ENCODE measurements at places on chromosomes 1 and 21.

- no peak for DNase-seq
Observed at GRCh38 chr1:210557426-210558077, 228.8 kb downstream of the HHAT start.

DNA sequence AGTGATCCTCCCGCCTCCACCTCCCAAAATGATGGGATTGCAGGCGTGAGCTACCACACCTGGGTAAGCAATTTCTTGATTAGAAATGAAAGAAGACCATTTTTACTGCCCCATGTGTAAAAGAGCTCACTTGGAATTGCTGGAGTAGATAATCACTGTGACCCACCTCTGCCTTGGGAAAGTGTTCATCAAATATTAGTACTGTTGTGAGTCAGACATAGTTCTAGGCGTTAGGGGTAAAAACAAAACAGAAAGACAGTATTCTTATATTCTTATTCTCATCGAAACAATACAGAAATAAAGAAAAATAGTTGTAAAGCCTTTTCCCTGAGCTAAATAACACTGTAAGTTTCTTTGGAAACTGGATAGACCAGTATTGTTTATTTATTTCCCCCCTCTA lies 36.2 kb downstream of the CELF3 start:
- DNase-seq = no peak

DNA sequence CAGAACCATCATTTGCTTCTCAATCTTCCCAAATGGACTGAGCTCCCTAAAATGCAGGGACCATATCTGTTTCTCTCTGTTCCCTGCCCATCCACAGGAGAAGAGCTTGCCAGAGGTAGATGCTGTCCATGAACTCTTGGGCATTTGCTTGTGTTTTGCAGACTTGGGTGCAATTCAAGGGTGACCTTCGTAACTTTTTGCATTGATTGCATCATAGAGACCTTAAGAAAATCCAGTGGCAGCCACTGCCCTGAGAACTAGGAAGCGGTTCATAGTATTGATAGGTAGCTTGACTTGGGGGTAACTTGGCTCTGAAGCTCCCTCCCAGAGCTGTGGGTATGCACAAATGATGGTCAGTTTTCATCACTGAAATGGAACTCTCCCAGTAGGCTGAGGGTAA lies 34.3 kb upstream of the EDEM3 start:
- no peak for DNase-seq

DNA sequence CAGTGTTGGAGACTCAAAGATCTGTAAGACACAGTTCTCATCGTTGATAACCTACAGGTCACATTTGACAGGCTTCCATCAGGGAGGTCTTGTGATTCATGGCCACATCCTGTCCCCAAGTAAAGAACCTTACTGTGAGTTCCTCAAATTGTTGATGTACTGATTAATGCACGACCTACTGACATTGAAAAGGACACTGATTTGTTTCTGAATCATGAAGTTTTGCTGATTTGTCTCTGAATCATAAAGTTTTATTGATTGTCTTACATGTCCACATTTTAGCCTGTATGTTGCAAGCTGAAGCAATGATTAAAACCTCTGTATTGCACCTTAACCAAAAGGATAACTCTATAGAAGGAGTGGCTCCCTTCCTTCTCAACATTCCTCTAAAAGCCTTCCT lies 476.3 kb upstream of the RUNX1 start:
- peak; percentile 9 for DNase-seq

DNA sequence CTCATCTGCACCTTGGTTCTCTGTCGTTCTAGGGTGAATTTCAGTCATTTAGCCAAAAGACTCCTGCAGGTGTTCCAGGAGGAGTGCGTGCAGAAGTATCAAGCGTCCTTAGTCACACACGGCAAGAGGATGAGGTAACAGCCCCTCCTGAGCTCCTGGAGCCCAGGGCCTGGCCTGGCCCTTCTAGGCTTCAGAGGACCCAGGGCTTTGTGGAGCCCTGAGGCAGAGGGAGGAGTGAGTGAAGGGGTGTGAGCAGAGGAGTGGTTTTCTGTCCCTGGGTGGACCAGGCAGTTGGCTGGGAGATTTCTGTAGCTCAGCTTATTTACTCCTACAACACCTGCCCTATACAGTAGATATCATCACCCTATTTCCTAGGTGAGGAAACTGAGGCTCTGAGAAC lies 15.7 kb upstream of the RASSF5 start:
- no peak for DNase-seq

DNA sequence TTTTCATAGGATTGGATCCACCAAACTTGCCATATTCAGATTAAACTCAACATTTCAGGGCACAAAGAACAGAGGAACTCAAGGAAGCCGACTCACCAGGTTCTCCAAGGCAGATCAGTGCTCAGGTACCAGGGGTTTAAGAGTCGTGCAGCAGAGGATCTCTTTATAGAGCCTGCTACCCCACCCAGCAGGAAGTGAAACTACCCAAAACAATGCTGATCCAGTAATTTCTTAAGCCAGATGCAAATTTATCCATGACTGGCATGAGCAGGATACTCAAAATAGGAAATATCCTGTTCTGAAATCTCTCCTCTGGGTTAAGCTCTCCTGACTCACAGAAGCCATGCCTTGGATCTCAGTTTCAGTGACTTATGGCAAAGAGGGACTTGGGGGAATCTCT lies at the start of gene SPRR2A:
TSS of gene SPRR2A (minus strand) at position 138 of the 400 bp plus-strand sequence. CDS start 777 bp downstream, outside the sequence.
- DNase-seq = no peak

DNA sequence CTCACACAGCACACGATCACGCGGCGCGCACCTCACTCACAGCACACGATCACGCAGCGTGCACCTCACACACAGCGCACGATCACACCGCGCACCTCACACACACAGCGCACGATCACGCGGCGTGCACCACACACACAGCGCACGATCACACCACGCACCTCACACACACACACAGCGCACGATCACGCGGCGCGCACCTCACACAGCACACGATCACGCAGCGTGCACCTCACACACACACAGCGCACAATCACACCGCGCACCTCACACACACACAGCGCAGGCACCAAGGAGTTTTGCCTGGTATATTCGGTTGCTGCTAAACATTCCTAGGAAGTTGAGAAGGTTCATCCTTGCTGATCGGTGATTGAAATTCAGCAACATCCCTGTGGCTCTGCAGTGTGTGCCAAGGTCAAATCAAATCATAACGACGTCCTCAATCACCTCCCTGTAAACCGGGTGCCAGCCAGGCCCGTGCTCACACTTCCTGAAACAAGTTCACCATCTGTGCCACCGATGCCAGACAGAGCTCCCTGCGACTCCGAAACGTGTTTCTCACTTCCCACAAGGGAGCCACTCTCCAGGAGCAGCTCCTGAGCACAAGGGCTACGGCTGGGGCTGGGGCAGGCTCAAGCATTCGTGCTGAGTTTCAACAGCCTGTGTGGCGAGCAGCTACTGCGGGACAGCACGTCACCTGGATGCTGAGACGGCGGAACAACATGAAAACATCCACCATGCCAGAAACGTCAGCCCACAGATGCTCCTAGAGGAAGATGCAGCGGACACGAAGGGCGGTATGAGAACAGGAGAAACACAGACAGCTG lies 30.2 kb downstream of the WDR4 start:
- no peak for DNase-seq

GRCh38 chr1:156601892-156602291 lies 613 bp upstream of the GPATCH4 start:
- no peak for DNase-seq

- DNase-seq = peak; percentile 41
Observed at GRCh38 chr1:85200463-85201339, at the start of gene SYDE2. TSS of gene SYDE2 (minus strand) at chr1:85201016. CDS start at chr1:85200996, 20 bp downstream.

GRCh38 chr1:235206533-235207208 lies 45.6 kb upstream of the RBM34 start:
- no peak for DNase-seq

DNA sequence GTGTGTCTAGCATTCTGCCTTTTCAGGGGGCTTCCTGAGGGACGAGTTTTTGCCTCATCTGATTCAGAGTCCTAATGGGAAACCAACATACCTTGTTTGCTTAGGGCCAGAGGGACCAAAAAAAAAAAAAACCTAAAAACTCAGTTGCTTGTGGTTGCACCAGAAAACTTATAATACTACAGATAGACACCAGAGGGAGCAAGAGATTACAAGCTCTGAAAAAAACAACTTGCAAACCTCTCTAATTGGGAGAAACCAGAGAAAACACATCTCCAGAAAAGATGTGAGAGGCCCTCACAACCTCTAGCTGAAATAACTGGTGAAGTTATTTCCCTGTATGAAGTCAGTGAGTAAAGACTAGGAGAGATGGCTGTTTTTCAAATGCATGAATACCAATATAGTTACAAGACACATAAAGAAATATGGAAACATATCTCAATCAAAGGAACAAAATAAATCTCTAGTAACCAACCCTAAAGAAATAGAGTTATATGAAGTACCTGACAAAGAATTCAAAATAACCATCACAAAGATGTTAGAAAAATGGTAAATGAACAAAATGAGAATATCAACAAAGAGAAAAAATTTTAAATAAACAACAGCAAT lies 233.7 kb upstream of the NFIA start:
- DNase-seq = peak; percentile 82

GRCh38 chr1:37094302-37094701 lies 60.0 kb upstream of the GRIK3 start:
- no peak for DNase-seq

DNA sequence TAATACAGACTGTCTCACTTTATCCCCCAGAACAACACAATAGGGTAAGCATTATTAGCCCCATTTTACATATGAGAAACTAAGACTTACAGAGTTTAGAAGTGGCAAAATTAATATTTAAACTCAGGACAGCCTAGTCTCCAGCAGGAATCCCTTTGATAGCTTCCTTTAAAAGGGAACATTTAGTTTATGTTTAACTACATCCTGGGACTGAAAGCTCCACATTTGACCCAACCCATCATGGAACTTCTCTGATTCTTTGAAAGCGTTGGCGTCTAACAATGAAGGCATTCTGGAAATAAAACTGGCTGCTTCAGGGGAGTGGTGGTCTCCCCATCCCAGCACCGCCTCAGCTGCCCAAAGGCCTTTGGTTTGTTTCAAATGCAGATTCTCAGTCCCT lies 250.6 kb upstream of the NFIA start:
- no peak for DNase-seq

DNA sequence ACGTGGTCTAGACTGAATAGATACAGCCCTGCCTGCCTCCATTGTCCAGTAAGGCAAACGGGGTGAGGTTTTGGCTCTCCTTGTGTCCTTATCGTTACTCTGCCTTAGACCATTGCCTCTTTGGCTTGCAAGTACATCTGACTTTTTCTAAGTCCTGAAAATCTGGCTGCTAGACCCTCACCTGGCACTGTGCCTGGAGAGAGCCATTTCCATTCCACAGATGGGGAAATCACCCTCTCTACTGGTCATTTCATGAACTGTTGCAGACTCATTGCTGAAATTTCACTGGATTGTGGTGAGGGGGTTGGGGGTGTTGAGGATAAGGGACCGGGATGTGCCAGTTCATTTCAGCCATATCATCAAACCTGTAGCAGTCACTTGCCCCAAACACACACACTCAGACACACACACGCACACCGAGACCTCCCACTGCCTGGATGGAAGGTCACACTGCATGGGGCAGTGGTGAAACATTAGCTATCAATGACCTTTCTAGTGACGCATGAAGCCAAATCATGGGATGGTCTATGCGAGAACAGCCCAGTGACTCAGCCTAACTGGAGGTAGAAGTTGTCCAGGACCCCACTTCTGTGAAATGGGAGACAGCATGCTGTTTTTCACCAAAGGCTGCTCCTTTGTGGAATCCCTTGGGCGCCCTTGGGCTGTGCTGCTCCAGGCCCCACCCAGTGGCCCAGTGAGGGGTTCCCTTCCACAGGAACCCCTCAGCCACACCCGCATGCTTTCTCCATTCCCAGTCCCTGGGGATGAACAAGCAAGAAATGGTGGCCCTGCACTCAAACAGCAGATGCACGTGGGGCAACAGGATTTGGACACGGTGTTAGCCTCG lies 34.9 kb upstream of the VASH2 start:
- DNase-seq = peak; percentile 81

GRCh38 chr1:78619803-78620579 lies at the start of gene IFI44L:
TSS of gene IFI44L (plus strand) at chr1:78620448. CDS start at chr1:78627916, 7,468 bp downstream.
- DNase-seq = peak; percentile 77

- no peak for DNase-seq
Observed at GRCh38 chr21:32099812-32100416, 178.9 kb downstream of the MIS18A start.

DNA sequence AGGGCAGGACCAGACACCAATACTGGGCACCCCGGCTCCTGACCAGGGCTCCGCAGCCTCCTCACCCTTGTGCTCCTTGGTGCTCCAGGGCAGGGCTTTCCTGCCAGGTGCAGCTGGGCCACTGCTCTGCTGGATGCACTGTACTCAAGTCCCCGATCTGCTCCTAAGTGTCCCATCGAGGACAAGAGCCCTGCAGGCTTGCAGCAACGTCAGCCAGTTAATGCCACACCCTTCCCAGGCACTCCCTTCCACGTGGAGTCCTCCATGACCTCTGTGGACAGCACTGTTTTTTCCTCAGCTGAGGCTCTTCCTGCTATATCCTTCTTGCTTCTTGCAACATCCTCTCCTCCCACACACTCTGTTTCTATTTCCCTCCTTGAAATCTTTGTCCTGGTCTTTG lies 94.0 kb upstream of the NGF start:
- peak; percentile 39 for DNase-seq

DNA sequence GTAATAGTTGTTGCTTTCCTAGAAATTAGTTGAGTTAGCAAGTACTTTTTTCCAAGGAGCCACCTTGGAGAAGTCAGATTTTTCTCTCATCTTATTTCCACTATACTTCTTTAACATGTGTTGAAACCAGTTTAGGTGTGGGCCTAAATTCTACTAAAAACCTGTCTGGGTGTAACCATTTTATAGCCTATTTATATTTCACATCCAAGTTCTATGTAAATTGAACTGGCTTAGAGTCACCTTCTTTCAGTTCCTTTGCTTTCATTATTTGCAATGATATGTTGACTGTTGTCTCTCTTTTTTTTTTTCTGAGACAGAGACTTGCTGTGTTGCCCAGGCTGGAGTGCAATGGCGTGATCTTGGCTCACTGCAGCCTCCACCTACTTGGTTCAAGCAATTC lies 195.6 kb downstream of the CLEC20A start:
- DNase-seq = no peak

GRCh38 chr21:14754259-14754604 lies 208.1 kb upstream of the SAMSN1 start:
- DNase-seq = no peak

- DNase-seq = no peak
Observed at GRCh38 chr1:10940451-10940804, 72.0 kb upstream of the TARDBP start.

DNA sequence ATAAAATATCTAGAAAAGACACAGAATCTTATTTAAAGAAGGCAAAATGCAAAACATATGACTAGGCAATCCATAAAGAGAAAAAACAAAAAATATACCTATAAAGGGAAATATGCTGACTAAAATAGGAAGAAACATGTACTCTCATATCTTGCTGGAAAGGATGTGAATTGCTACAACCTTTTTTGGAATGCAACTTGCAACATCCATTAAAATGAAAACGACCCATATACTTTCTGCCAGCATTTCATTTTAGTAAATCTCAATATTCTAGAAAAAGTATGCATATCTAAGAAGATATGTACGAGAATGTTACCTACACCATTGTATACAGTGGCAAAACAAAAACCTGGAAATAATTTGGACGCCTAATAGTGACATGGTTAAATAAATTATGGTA lies 56.6 kb downstream of the EDEM3 start:
- DNase-seq = peak; percentile 20
